Caco-2 (cell line): ENCODE measurements at places on chromosomes 7 and 10. TPM values are rescaled to one million over a fixed set of nuclear protein-coding genes. Genes with fewer than 3 reads are reported as not detected.

Gene LRMDA
- 18.5 and 21.6 TPM in 2 replicates for total RNA-seq

Gene RABGEF1
- 20.3 and 21.2 TPM in 2 replicates for total RNA-seq

DNA sequence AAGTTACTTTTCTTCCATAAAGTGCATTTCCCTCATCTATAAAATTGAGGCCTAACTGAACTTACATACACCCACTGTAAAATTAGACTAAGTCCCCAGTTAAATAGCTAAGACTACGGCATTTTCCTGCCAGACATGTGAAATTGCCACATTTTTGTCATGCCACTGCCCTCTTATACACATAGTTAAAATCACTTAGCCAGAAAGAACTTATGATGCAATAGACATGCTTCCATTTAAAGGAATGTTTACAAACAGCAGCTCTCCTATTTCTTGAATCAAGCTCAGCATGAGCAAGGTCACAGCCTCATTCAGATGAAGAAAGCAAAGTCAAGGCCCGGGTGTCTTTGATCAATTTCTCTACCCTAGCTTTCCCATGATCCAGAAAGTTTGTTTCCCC is 175.7 kb downstream of the LRRN3 start:
- no peak for DNase-seq

GRCh38 chr7:20793694-20794394 is 7.2 kb upstream of the SP8 start:
- no peak for DNase-seq

DNA sequence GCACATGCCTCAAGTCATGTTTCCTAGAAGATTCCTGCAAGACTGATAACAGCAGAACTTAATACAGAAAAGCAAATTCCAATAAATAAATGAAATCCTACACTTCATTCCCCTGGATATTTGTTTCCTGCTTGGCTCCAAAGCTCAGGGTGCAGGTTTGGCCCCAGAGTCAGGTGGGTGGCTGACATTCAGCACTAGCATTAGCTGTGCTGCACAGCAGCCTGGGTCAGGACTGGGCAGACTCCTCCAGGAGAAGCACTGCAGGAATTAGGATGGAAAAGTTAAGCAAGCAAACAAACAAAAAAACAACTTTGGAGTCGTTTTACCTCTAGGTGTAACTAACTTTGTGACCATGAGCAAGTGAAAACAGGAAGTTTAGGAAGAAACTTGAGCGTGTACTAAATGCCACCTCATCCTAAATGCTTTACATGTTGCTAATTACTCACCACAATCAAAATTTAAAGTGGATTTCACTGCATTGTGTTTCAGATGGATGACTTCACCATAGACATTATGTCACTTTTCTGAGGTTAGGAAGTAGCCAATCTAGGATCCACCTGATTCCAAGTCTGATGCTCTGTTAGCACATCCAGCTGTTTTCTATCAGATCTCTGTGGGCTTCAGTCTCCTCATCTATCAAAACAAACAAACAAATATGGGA is 239.4 kb downstream of the C7orf25 start:
- no peak for DNase-seq

DNA sequence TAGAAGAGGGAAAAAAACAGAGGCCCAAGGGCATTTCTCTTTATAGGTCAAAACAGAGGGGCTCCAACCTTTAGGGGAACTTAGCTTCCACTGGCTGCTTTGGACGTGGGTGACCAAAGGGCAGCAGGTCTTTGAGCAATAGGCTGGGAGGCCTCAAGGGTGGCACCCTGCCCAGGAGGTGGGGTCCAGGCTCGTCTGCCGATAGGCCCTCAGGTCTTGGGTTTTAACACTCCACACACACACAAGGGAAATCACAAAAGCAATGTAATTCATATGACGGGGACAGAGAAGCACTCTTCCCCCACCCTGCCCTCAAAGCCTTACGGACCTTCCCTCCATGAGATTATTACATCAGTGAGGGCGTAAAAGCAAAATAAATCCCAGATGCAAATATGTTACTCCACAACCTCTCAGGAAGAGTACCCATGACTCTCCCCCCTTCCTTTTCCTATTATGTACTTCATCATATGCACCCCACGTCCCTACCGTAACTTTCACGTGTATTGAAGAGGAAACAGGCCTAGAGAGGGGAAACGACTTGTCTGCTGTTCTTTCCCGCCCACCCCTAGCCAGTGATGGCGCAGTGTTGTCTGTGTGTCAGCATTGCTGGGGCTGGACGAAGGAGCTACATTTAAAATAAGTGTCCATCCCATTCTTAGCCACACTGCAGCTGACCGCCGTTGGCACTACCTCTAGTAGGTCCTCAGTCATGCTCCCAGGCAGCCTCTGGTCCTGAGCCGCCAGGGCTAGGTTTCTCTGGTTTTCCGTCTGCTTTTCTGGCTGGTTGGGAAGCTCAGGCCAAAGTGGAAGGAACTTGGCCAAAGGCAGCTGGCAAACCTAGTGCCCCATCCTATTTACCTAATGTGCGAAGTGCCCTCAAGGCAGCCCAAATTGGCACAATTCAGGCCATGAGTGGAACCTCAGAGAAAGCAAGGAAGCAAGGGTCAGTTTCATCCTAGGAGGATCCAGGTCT is 2.1 kb downstream of the PCBD1 start:
- DNase-seq: no peak

GRCh38 chr10:68137171-68137570 is 27.9 kb downstream of the MYPN start:
- DNase-seq: no peak
